ENCODE measurements at places on chromosomes 6 and 20. TPM values are rescaled to one million over a fixed set of nuclear protein-coding genes. Genes with fewer than 3 reads are reported as not detected.

Gene ARMC12
- 0.28 TPM for total RNA-seq

Gene DEFB124
- total RNA-seq: not detected

Gene RAB44
- total RNA-seq: not detected

Gene GRM4
- total RNA-seq: not detected

Gene SLC22A23
- total RNA-seq: 0.56 TPM

All from IMR-90 (cell line).